ENCODE measurements at places on chromosomes 13 and 19. TPM values are rescaled to one million over a fixed set of nuclear protein-coding genes. Genes with fewer than 3 reads are reported as not detected.
A peak's percentile ranks its signal among the peaks of the same experiment; 100 is the strongest.

DNA sequence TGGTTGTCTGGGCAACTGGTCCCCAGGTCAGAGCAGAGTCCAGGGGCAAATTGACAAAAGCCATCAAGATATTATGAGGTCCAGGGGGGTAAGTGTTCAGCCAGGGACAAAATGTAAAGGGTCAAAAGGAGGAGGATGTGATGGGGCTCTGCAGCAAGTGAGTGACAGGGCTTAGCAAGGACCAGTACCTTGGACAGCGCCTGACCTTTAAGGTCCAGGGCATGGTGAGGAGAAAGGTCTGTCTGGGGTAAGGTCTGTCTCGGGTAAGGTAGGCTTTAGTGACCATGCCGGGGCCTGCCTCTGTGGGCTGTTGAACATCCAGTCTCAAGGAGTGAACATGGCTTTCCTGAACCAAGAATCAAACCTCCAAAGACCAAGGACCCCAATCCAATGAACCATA is 6.3 kb upstream of the ZNF358 start:
- peak; percentile 67 for DNase-seq
- no peaks in the 10 kb centered on the region for H3K4me1 ChIP-seq
- H3K4me3 ChIP-seq: no peak overlapping the region
- H3K27ac ChIP-seq: no peak overlapping the region

Gene CGB5
- not detected for total RNA-seq

Gene SULT2B1
- total RNA-seq: 0.99 TPM

GRCh38 chr19:33510462-33511194 is 11.0 kb downstream of the PEPD start:
- H3K4me3 ChIP-seq: no peak overlapping the region
- H3K36me3 ChIP-seq: no peaks in the 10 kb centered on the region
- DNase-seq: no peak
- peak overlapping the region; percentile 49 for H3K27ac ChIP-seq

DNA sequence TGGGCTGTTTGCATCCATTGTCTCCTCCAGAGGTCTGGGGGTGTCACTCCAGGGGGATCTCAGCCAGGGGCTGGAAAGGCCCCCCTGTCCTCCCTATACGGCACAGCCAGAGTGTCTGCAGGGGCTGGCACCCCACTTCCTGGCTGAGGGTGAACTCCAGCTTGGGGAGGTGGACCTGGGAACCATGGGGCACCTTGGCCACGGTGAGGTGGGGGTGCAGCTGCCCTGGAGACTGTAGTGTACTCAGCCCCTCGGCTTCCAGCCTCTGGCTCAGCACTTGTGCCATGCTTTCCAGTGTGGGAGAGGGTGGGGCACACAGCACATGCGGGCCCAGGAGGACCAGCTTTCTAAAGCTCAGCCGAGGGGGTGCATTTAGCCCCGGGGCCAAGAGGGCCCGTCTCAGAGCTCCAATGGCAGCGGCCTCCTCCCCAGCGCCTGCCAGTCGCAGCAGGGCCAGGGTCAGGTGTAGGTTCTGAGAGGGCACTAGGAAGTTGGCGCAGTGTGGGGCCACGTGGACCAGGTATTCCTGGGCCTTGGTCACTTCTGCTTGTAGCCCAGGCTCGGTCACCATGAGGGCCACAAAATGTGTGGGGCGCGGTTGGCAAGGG is 1.4 kb downstream of the LENG9 start:
- H3K36me3 ChIP-seq: peaks cover 22% of the 10 kb centered on the region
- no peak overlapping the region for H3K4me3 ChIP-seq
- DNase-seq: no peak

DNA sequence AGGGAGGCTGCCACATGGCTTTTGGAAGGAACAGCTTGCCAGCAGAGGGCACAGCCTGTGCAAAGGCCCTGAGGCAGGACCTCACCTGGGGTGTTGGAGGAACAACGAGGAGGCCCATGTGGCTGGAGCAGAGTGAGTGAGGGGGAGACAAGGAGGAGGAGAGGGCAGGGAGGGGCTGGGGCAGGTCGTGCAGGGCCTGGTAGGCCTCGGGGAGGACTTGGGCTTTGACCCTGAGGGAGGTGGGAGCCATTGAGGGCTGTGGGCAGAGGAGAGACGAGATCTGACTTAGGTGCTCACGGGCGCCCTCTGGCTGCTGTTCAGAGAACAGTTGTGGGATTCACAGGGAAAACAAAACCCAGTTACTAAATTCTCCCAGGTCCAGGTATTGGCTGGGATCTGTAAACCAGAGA is 25.2 kb downstream of the ZNRF4 start:
- DNase-seq: peak; percentile 80
- no peaks in the 10 kb centered on the region for H3K36me3 ChIP-seq
- peaks cover 7% of the 10 kb centered on the region for H3K4me1 ChIP-seq
- H3K27me3 ChIP-seq: no peaks in the 10 kb centered on the region
- no peak overlapping the region for H3K4me3 ChIP-seq

Gene SIGLEC11
- total RNA-seq: not detected

Gene FUT1
- total RNA-seq: 12.2 TPM

Gene LYPD5
- 0.74 TPM for total RNA-seq

GRCh38 chr19:56930647-56931535 is 90.4 kb upstream of the PEG3 start:
- H3K36me3 ChIP-seq: no peaks in the 10 kb centered on the region
- no peak for DNase-seq
- H3K27ac ChIP-seq: no peak overlapping the region

Gene GIPR
- 1.3 TPM for total RNA-seq

- peaks cover 29% of the 10 kb centered on the region for H3K4me1 ChIP-seq
- peak overlapping the region; percentile 77 for H3K27ac ChIP-seq
- H3K27me3 ChIP-seq: no peaks in the 10 kb centered on the region
- no peak overlapping the region for H3K4me3 ChIP-seq
- H3K36me3 ChIP-seq: peaks cover under 1% of the 10 kb centered on the region
Observed at GRCh38 chr13:40651866-40652587, 14.4 kb downstream of the FOXO1 start.

GRCh38 chr13:98390086-98390715 is 186.7 kb downstream of the STK24 start:
- H3K27me3 ChIP-seq: no peaks in the 10 kb centered on the region
- H3K36me3 ChIP-seq: peaks cover 3% of the 10 kb centered on the region
- no peak overlapping the region for H3K4me3 ChIP-seq

Gene OLFM2
- 68.2 TPM for total RNA-seq

Gene TEX101
- total RNA-seq: not detected

- no peak overlapping the region for H3K4me3 ChIP-seq
- H3K36me3 ChIP-seq: no peaks in the 10 kb centered on the region
- H3K4me1 ChIP-seq: peaks cover 10% of the 10 kb centered on the region
- no peak for DNase-seq
Observed at GRCh38 chr19:33290082-33290815, 12.1 kb downstream of the CEBPA start.

- no peaks in the 10 kb centered on the region for H3K27me3 ChIP-seq
- H3K4me1 ChIP-seq: no peaks in the 10 kb centered on the region
- no peak for DNase-seq
- no peak overlapping the region for H3K4me3 ChIP-seq
- H3K36me3 ChIP-seq: no peaks in the 10 kb centered on the region
Observed at GRCh38 chr19:51664997-51665396, 18.4 kb upstream of the SIGLEC14 start.

- H3K4me3 ChIP-seq: no peak overlapping the region
- no peak for DNase-seq
- H3K27me3 ChIP-seq: no peaks in the 10 kb centered on the region
- H3K4me1 ChIP-seq: peaks cover 15% of the 10 kb centered on the region
Observed at GRCh38 chr19:9786819-9787218, 18.3 kb upstream of the ZNF846 start.

DNA sequence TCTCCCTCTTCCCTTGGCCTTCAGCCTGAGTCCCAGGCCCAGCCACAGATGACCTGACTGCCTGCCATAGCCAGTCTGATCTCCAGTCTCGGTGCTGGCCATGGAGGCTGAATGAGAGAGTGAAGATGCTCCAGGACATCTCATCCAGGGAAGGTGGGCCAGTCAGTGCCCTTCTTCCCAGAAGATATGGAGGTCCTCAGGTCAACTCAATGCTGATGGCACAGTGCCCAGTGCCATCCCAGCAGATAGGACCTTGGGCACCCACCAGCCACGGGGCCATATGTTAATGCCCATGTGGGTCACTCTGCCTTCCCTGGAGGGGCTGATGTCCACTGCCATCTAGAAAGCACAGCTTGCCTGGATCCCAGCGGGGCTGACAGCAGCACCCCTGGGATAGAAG is 7.2 kb downstream of the VSTM2B start:
- no peak overlapping the region for H3K4me3 ChIP-seq
- H3K36me3 ChIP-seq: no peaks in the 10 kb centered on the region
- peaks cover 41% of the 10 kb centered on the region for H3K27me3 ChIP-seq
- peaks cover 22% of the 10 kb centered on the region for H3K4me1 ChIP-seq

DNA sequence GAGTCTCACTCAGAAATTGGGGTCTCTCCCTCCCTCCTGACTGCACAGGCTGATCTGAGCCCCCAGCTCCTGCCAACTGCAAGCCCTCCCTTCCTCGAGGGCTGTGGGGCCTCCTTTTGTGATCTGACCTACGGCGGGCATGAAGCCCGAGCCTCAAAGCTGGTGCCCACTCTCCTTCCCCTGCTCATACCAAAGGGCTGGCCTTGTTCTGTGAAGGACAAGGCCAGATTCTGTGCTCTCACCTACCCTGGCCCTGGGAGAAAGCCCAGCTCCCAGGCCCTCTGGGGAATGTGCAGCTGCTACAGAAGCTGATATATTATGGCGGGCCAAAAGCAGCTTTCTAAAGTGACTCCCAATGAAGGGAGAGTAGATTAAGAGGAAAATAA is 9.0 kb upstream of the ECH1 start:
- H3K27ac ChIP-seq: no peak overlapping the region
- no peak for DNase-seq
- peaks cover 82% of the 10 kb centered on the region for H3K36me3 ChIP-seq

Gene CEACAM4
- total RNA-seq: not detected

Data from H1 (cell line).